CD4-positive, CD25-positive, alpha-beta regulatory T cell (primary cell): ENCODE measurements at places on chromosomes 6 and 20. TPM values are rescaled to one million over a fixed set of nuclear protein-coding genes. Genes with fewer than 3 reads are reported as not detected.

DNA sequence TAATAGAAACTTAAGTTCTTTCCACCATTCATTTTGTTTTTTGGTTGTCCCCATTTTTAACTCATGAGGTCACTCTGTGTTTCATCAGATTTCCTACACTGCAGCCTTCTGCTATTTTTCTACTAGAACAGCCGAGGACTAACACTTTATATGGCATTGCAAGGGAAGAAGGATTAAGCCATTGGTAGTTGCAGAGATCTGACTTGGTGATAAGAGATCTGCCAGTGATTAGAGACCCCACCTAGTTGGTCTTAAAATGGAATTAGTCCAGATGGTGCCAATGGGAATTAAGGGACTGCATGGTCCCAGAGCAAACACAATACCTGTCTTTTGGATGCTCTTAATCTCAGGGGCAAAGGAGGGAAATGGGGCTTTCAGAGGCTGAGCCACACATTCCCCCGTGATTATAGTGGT lies 125.5 kb upstream of the TMEM170B start:
- H3K27me3 ChIP-seq: no peaks in the 10 kb centered on the region
- H3K4me3 ChIP-seq: no peak overlapping the region

- H3K4me1 ChIP-seq: no peaks in the 10 kb centered on the region
- no peaks in the 10 kb centered on the region for H3K27me3 ChIP-seq
- DNase-seq: no peak
- no peaks in the 10 kb centered on the region for H3K36me3 ChIP-seq
Measured at GRCh38 chr6:69135927-69136326, 500.8 kb downstream of the ADGRB3 start.

- no peaks in the 10 kb centered on the region for H3K36me3 ChIP-seq
- H3K4me3 ChIP-seq: no peak overlapping the region
- H3K4me1 ChIP-seq: peaks cover 13% of the 10 kb centered on the region
- H3K27ac ChIP-seq: no peak overlapping the region
- H3K27me3 ChIP-seq: no peaks in the 10 kb centered on the region
Measured at GRCh38 chr20:47535088-47535487, 33.4 kb downstream of the NCOA3 start.

DNA sequence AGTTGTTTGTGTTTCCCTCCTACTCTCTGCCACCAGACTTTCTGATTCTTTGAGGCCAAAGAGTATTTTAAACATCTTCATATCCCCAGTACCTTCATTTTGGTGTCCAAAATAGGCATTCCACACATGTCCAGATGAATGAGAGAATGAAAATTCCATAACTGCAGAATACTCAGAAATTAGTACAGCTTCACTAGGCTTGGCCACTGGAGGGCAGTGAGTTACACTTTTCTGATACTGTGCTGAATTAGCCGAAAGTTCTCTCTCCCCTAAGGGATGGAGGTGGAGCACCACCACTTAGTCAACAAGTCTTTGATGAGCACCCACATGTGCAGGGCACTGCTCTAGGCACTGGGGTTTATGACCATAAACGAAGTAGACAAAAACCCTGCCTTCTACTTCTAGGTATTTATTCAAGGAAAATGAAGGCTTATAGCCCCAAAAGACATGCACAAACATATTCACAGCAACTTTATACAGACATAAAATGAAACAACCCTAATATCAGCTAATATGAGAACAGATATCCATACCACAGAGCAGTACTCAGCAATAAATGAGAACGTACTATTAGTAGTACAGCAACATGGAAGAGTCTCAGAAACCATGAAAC lies 46.1 kb upstream of the TMEM217 start:
- no peak for DNase-seq
- H3K36me3 ChIP-seq: peaks cover 41% of the 10 kb centered on the region
- no peak overlapping the region for H3K27ac ChIP-seq

GRCh38 chr6:79869184-79869583 lies 78.2 kb downstream of the ELOVL4 start:
- H3K27ac ChIP-seq: no peak overlapping the region
- no peaks in the 10 kb centered on the region for H3K27me3 ChIP-seq
- DNase-seq: no peak

DNA sequence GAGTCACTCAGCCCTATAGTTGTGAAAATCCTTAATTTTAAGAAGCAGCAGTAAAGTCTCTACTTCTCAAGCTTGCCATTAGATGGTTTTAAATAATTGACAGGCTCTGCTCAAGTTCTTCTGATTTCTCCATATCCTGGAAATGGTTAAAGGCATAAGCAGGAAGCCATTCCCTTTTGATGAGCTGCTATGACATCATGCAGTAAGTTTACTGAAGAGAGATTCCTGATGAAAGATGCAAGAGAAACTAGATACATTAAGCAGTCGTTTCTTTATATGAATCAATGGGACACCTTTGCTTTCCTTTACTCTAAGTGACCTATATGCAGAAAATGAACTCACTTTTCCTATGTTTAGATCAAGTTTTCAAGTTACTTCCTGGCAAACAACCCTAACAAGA lies 9.8 kb downstream of the POPDC3 start:
- H3K36me3 ChIP-seq: no peaks in the 10 kb centered on the region
- no peak overlapping the region for H3K27ac ChIP-seq
- peaks cover 16% of the 10 kb centered on the region for H3K27me3 ChIP-seq
- no peak for DNase-seq

DNA sequence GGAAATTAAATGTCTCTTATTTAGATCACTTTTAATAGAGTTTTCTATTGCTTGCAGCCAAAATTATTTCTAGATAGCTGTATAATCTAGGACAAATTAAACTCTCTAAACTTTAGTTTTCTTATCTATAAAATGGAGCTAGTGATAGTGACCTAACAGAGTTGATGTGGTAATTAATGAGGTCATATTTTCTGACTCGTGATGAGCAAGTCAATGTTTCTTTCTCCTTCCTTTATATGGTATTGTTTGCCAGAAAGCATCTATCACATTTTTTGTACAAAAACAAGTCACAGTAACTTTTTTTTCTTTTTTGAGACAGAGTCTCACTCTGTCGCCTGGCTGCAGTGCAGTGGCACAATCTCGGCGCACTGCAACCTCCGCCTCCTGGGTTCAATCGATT lies 267.7 kb downstream of the FARS2 start:
- no peaks in the 10 kb centered on the region for H3K4me1 ChIP-seq
- no peaks in the 10 kb centered on the region for H3K27me3 ChIP-seq
- no peak overlapping the region for H3K4me3 ChIP-seq
- DNase-seq: no peak

- H3K36me3 ChIP-seq: no peaks in the 10 kb centered on the region
- no peak for DNase-seq
- no peak overlapping the region for H3K27ac ChIP-seq
Measured at GRCh38 chr6:130840050-130840449, 12.8 kb downstream of the SMLR1 start.

- peaks cover 50% of the 10 kb centered on the region for H3K36me3 ChIP-seq
- peak overlapping the region; percentile 98 for H3K27ac ChIP-seq
- DNase-seq: no peak
- peak overlapping the region; percentile 79 for H3K4me3 ChIP-seq
Measured at GRCh38 chr6:31666337-31666965, 571 bp downstream of the CSNK2B start.

DNA sequence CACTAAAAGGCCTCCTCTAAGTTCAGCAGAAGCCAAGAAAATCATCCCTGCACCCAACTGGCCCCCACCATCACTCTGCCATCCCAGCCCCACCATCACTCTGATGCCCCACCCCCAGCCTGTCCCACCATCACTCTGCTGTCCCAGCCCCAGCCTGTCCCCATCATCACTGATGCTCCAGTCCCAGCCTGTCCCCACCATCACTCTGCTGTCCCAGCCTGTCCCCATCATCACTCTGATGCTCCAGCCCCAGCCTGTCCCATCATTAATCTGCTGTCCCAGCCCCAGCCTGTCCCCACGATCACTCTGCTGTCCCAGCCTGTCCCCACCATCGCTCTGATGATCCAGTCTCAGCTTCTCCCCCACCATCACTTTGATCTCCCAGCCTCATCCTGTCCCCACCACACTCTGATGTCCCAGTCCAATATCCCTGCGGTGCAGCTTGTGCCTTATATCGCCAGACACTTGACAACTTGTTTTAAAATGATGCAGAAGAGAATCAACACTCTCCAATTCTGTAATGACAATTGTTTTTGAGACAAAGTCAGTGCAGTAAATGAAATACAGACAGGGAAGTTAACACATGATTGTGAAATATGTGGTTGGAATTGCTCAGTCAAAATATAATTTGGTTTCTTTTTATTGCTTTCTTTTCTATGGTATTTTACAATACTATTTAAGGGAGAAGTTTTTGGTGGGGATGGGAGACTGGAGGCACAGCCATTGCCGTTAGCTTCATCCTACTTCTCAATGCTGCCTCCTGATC lies 100.8 kb downstream of the TNFAIP3 start:
- H3K4me3 ChIP-seq: no peak overlapping the region
- H3K36me3 ChIP-seq: no peaks in the 10 kb centered on the region
- no peak for DNase-seq
- H3K27me3 ChIP-seq: no peaks in the 10 kb centered on the region

DNA sequence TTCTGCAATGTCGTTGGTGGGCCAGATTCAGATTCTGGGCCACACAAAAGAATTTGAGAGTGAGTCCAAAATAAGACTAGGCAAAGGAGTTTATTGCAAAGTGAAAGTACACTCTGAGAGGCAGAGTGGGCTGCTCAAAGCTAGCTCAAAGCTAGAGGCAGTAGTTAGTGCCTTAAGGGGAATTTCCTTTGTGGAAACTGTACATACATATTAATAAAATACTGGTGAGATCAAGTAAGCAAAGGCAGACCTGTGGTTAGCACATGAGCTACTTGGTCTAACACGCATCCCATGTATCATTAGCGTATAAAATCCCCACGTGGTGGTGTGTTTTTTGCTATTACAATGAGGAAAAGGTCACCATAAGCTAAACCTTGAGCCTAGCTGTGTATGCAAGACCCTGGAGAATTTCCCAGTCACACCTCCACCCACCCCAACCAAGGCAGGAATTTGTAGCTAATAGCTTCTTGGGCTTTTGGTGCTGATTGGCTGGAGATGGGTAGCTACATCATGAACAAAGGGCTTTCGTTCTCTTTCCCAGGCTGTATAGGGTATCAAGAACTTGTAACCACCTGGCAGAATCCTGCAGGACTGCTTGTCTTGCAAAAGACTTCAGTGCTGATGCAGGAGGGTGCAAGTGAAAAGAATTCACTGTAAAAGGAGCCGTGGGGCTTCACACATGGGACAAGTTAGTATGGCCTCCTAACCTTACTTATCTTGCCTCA lies 14.7 kb upstream of the TRIM26 start:
- H3K27me3 ChIP-seq: peaks cover 1% of the 10 kb centered on the region
- H3K4me3 ChIP-seq: peak overlapping the region; percentile 76
- peak overlapping the region; percentile 17 for H3K27ac ChIP-seq
- DNase-seq: peak; percentile 47

DNA sequence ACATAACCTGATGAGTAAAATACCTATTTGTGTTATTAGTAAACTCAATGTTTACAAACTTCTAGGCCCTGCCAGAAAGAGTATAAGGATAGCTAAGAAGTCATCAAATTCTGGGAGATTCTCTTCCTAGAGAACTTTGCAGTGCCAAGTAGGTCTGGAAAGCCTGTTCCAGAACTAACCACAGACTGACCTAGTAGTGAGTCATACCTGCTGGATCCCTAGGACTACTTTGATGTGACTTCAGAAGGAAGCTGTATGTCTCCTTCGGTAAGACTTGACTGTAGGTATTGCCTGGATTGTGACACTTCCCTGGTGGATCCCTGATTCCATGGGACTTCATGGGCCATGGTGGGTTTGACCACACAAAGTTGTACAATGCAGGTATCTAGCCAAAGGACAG lies 131.7 kb downstream of the DNAH8 start:
- DNase-seq: no peak
- H3K27ac ChIP-seq: no peak overlapping the region
- no peaks in the 10 kb centered on the region for H3K36me3 ChIP-seq
- H3K4me3 ChIP-seq: no peak overlapping the region
- H3K27me3 ChIP-seq: peaks cover 18% of the 10 kb centered on the region
- H3K4me1 ChIP-seq: no peaks in the 10 kb centered on the region

- DNase-seq: no peak
- no peaks in the 10 kb centered on the region for H3K4me1 ChIP-seq
- no peak overlapping the region for H3K4me3 ChIP-seq
- peaks cover 2% of the 10 kb centered on the region for H3K36me3 ChIP-seq
- no peaks in the 10 kb centered on the region for H3K27me3 ChIP-seq
Measured at GRCh38 chr6:38154731-38155130, 335.2 kb downstream of the ZFAND3 start.

DNA sequence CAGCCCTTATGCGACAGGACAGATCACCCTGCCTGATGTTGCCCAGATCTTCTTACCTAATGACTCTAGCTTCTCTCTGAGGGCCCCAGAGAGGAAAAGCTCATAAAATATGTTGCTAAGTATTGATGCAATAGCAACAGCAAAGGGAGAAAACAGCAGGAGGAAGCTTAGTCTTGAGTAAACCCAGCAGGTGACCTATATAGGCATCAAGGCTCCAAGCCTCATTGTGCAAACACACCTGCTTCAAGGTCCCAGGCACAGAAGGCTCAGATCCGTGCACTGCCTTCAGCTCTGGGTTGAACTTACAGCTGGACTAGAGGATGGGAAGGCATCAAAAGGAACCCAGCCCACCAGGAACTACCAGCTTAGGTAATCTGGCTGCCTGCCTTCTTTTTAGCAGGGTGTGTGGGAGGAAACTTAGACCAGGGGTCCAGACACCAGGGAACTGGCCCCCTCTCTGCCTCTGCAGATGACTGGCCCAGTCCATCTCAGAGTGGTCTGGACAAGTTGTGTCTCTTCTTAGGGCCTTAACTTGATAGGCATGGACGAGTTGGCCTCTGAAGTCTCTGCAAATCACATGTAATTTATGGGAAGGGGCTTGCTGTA lies 34.4 kb downstream of the TGM3 start:
- no peak for DNase-seq
- no peaks in the 10 kb centered on the region for H3K27me3 ChIP-seq
- H3K27ac ChIP-seq: no peak overlapping the region
- no peak overlapping the region for H3K4me3 ChIP-seq

- no peaks in the 10 kb centered on the region for H3K36me3 ChIP-seq
- peaks cover 2% of the 10 kb centered on the region for H3K27me3 ChIP-seq
- no peak overlapping the region for H3K27ac ChIP-seq
- peaks cover 20% of the 10 kb centered on the region for H3K4me1 ChIP-seq
- no peak for DNase-seq
Measured at GRCh38 chr20:50728486-50728980, 2.8 kb upstream of the PARD6B start.

GRCh38 chr6:52394251-52394666 lies 25.9 kb upstream of the EFHC1 start:
- peak overlapping the region; percentile 87 for H3K27ac ChIP-seq
- H3K27me3 ChIP-seq: no peaks in the 10 kb centered on the region
- no peaks in the 10 kb centered on the region for H3K36me3 ChIP-seq
- peak overlapping the region; percentile 79 for H3K4me3 ChIP-seq
- DNase-seq: peak; percentile 46

- no peak overlapping the region for H3K4me3 ChIP-seq
- no peaks in the 10 kb centered on the region for H3K36me3 ChIP-seq
- H3K27ac ChIP-seq: no peak overlapping the region
- H3K4me1 ChIP-seq: no peaks in the 10 kb centered on the region
- no peaks in the 10 kb centered on the region for H3K27me3 ChIP-seq
Measured at GRCh38 chr6:168373389-168373788, 53.8 kb upstream of the DACT2 start.

FAM110A gene
- 27.5 TPM for total RNA-seq

TRIM40 gene
- 0.39 TPM for total RNA-seq

KCNK5 gene
- total RNA-seq: 0.86 TPM

SLC17A9 gene
- total RNA-seq: 4.1 TPM

PSORS1C2 gene
- total RNA-seq: not detected

MCHR2 gene
- total RNA-seq: not detected
